Mesendoderm (in vitro differentiated cells): ENCODE measurements at places on chromosomes 1 and 21.
A peak's percentile ranks its signal among the peaks of the same experiment; 100 is the strongest.

DNA sequence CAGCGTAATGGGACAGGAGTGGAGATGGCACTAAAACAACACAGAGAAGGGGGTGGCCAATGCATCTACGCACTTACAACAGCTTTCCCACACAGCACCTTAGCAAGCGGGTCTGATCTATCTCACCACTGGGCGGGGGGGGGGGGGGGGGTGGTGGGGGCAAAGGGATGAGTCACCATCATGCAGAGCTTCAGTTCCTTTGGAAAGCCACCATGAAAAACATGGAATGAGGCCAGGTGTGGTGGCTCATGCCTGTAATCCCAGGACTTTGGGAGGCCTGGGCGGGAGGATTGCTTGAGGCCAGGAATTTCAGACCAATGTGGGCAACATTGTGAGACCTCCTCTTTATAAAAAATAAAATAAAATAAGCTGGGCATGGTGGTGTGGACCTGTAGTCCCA, 47.2 kb downstream of the KLHDC7A start:
- DNase-seq, result no peak

DNA sequence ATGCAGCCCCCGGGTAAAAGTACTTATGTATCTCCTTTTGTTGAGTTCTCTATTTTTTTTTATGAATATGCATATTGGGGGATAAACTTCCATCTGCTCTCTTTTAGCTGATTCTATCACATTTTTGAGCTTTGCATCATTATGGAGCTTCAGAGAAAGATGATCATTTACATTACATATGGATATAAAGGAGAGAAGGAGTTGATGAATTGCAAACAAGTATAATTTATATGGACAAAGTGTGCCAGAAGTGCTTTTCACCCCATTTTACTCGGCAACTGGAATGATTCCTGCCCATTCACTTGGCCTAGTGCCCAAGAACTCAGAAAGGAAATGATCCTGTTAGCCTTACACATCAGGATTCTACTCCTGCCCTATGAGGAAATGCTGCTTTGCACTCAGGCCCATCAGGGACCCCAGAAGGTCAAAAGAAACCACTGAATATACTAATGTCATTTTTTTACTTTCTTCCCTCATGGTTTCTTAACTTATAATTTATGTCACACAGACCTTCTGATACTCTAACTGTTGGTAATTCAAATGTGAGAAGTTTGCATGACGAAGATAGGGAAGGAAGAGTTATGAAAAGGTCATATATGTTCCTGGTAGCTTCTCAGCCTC, 65.6 kb downstream of the SAMSN1 start:
- DNase-seq, result no peak

DNA sequence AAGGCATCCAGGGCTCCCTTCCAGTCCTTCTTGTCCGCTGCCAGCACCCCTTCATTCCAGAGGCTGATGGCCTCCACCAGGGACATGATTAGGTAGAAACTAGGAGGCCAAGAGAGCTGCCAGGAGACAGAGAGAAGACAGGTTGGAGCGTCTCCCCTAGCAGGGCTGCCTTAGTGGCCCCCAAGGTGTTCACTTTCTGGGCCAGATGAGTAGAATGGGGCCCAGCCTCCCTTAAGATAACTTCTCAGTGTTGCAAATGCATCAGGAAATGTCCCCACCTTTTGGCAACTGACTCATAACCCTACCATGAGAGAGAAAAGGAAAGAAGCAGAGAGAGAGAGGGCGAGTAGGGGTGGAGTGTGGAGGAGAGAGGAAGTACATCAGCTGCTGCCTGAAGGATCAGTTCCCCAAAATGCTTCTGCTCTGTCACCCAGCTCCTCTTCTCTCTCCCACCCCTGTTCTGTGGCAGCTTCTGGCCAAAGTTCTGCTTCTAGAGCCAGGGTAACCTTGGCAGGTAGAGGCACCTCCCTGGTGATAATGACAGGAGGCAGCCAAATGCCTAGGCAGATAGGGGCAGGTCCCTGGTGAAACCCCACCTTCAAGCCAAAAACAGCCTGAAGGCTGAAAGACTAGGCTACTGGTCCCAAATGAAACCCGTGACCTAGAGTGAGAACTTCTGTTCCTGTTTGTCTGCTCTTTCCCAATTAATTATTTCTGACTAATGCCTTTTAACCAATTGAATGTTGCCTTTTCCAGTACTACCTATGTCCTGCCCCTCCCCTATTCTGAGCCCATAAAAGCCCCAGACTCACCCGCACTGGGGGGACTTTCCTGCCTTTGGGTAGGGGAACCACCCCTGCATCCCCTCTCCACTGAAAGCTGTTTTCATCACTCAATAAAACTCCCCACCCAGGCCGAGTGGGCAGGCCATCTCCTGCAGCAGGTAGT, at the start of gene NCF2:
Gene NCF2 (minus strand): TSS at position 216 of the 948 bp plus-strand sequence. CDS start 130 bp downstream, at position 86.
- no peak for DNase-seq

DNA sequence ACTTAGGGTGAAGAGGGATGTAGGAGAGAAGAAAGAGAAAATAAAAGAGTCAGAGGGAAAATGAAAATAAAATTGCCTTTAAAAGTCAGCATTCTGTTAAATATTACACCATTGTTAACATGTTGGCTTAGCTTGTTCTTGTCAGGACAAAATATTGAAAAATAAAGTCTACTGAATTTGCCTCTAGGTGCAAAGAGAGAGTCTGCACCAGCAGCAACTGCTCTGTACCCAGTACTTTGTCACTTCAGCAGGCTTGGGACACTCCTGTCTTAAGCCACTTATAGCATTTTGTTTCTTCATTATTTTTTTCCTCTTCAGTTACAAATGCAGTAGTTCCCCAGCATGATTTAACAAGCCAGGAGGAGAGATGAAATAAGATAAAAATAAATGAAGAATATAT, 11.0 kb upstream of the USH2A start:
- DNase-seq, result no peak

GRCh38 chr1:186175588-186175987, 199.5 kb downstream of the TPR start:
- peak; percentile 8 for DNase-seq

GRCh38 chr1:230836793-230837192, 31.5 kb downstream of the C1orf198 start:
- DNase-seq, result no peak

DNA sequence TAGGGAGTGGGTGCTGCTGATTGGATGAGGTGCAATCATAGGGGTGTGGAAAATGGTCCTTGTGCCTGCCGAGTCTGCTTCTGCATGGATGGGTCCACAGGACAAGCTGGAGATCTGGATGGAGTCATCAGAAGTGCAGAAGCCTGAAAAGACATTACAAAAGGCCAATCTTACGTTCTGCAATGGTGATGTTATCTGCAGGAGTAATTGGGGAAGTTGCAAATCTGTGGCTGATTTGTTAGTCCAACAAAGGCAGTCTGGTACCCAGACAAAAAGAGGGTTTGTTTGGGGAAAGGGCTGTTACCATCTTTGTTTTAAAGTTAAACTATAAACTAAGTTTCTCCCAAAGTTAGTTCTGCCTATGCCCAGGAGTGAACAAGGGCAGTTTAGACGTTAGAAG, 166.5 kb downstream of the PGBD5 start:
- DNase-seq, result no peak

GRCh38 chr1:201085902-201086735, 26.1 kb downstream of the CACNA1S start:
- peak; percentile 74 for DNase-seq

DNA sequence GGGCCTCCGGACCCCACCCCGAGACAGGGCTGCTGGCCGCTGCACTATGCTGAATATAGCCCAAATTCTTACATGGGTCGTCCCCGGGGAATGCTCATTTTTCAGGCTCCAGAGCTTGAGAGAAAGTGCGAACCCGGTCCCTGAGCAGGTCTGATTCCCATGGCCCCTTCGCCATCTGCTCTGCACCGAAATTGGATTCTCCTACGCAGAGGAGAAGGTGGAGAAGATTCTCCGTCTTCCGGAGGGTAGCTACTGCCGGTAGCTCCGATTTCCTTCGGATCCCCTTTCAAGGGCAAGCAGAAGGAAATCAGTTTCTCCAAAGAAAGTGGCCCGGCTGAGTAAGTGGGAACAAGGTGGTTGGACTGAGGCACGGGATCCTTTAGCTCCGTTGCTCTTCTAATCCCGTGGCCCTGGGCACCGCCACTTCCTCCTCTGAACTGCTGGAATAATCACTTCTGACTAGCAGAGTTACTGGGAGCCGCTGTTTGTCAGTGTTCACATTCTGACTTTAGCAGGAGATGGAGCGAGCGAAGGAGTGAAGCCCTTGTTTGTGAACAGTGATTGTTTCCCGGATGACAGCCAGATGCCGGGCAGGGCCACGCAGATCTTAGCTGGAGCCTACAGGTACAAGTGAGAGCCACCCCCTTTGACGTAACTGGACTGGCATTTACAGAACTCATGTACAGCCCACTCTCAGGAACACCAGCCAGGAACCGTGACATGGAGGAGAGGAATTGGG, 1.1 kb upstream of the ZNF496 start:
- peak; percentile 43 for DNase-seq

- DNase-seq, result peak; percentile 89
These were observed 50.3 kb upstream of the COA6 start for GRCh38 chr1:234322979-234323378.

DNA sequence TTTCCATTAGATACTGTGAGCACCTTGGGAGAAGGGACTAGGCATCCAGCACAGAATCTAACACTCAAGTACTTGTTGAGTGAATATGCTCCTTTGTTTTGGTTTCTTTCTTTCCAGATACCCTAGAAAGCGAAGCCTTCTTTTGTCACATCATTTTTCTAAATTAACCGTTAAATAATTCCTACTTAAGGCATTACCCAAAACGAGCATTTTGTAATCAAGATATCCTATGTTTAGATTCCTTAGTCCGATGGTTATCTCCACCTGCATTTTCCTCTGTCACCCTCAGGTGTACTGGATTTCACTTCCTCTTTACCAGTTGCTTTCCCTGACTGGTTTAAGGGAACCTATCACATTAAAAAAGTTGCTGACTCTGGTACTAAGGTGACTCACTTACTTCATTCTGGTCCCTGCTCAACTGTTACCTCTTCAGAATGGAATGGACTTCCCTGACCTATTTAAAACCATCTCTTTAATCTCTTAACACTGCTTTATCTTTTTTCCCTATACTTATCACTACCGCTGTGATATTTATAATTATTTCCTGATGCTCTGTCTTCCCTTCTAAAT, 3.2 kb downstream of the B3GALNT2 start:
- DNase-seq, result peak; percentile 65

- DNase-seq, result no peak
These were observed 148.2 kb upstream of the C21orf91 start for GRCh38 chr21:17967319-17967718.
